Osteoblast (primary cell): ENCODE measurements at places on chromosomes 1 and 21.

GRCh38 chr1:156128308-156128653, 13.8 kb downstream of the LMNA start:
- peak overlapping the region; percentile 23 for H3K4me3 ChIP-seq
- H3K36me3 ChIP-seq = peaks cover 31% of the 10 kb centered on the region
- H3K27ac ChIP-seq = peak overlapping the region; percentile 100
- DNase-seq = no peak

DNA sequence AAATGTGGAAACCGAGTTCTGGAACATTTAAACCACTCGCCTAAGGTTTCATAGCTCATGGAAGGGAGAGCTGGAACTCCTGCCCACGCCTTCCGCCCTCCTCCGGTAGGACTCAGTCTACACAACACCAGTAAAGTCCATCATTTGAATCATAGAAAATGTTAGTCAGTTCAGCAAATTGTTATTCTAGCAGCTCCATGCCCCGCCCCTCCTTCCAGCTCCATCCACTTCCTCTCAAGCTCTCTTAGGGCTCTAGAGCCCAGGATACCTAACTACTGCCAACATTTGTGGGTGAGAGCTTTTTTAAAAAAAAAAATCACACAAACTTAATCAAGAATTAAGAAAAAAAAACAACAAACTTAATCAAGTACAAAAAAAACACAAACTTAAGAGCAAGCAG, 121.8 kb downstream of the TBX15 start:
- H3K36me3 ChIP-seq = no peaks in the 10 kb centered on the region
- no peak for DNase-seq
- H3K27me3 ChIP-seq = no peaks in the 10 kb centered on the region
- H3K27ac ChIP-seq = no peak overlapping the region
- H3K4me3 ChIP-seq = no peak overlapping the region

GRCh38 chr1:25257196-25257595, 9.9 kb upstream of the RSRP1 start:
- peaks cover 40% of the 10 kb centered on the region for H3K4me1 ChIP-seq
- no peaks in the 10 kb centered on the region for H3K27me3 ChIP-seq
- H3K4me3 ChIP-seq = no peak overlapping the region
- H3K36me3 ChIP-seq = no peaks in the 10 kb centered on the region
- peak overlapping the region; percentile 77 for H3K27ac ChIP-seq

- H3K27me3 ChIP-seq = no peaks in the 10 kb centered on the region
- no peaks in the 10 kb centered on the region for H3K36me3 ChIP-seq
- H3K4me3 ChIP-seq = no peak overlapping the region
- no peak overlapping the region for H3K27ac ChIP-seq
- no peak for DNase-seq
- H3K4me1 ChIP-seq = no peaks in the 10 kb centered on the region
Measured at GRCh38 chr1:158638904-158639303, 33.8 kb downstream of the OR10Z1 start.

- no peaks in the 10 kb centered on the region for H3K36me3 ChIP-seq
- DNase-seq = no peak
- no peak overlapping the region for H3K4me3 ChIP-seq
Measured at GRCh38 chr21:37849506-37850102, 66.7 kb downstream of the KCNJ6 start.

DNA sequence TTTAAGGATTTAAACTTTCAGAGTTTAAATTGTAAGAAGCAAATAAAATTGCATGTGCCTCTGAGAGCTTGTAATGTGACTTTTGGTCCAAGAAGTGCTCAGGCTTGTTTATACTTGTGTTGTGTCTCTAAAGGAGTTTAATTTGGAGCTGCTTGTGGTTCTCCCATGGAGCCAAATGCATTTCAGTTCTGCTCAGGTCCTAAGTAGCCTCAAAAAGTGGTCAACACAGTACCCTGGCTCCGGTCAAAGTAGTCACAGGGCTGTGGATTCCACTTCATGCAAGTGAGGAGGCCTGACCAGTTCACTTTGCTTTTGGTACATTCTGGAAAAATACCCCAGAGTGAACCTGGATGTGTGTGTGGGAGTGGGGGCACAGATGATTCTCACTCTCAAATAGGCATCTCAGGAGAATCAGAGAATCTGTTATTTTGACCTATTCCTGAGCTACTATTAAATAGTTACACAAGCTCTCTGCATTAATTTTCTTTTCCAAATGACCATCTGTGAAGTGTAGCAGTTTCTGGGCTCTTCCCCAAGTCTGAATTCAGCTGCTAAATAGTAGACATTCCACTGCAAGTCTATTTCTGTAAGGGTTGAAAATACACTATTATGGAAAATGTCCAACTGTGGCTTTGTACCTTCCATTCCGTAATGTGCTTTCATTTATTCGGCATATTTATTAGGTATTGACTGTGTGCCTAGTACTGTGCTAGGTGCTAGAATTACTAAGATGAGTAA, 31.7 kb upstream of the AGO1 start:
- peaks cover 6% of the 10 kb centered on the region for H3K4me1 ChIP-seq
- peaks cover 42% of the 10 kb centered on the region for H3K36me3 ChIP-seq
- no peak for DNase-seq
- no peaks in the 10 kb centered on the region for H3K27me3 ChIP-seq

DNA sequence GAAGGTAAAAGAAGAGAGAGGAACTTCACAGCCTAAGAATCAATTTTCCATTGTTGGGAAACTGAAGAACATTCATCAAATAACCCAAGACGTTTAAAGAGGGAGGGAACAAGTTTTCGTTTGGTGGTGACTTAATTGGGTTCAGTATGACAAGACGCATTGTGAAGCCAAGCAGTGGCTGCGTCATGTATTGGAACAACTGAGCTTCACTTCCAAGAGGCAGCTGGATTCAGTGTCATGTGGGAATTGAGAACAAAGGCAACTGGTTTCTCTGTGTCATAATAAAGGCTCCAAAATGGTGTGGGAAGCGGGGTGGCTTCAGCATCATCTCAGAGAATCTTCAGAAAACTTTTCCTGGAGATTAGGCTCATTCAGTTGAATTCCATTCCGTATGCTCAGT, 29.8 kb upstream of the RC3H1 start:
- H3K36me3 ChIP-seq = no peaks in the 10 kb centered on the region
- H3K27me3 ChIP-seq = no peaks in the 10 kb centered on the region

GRCh38 chr1:211908951-211909350, 78.4 kb upstream of the LPGAT1 start:
- H3K27ac ChIP-seq = no peak overlapping the region
- DNase-seq = no peak
- H3K4me3 ChIP-seq = no peak overlapping the region
- H3K27me3 ChIP-seq = peaks cover 2% of the 10 kb centered on the region

GRCh38 chr1:47635111-47635510, 197.3 kb downstream of the FOXD2 start:
- no peaks in the 10 kb centered on the region for H3K4me1 ChIP-seq
- H3K4me3 ChIP-seq = no peak overlapping the region
- peak; percentile 47 for DNase-seq
- no peak overlapping the region for H3K27ac ChIP-seq
- H3K27me3 ChIP-seq = no peaks in the 10 kb centered on the region

DNA sequence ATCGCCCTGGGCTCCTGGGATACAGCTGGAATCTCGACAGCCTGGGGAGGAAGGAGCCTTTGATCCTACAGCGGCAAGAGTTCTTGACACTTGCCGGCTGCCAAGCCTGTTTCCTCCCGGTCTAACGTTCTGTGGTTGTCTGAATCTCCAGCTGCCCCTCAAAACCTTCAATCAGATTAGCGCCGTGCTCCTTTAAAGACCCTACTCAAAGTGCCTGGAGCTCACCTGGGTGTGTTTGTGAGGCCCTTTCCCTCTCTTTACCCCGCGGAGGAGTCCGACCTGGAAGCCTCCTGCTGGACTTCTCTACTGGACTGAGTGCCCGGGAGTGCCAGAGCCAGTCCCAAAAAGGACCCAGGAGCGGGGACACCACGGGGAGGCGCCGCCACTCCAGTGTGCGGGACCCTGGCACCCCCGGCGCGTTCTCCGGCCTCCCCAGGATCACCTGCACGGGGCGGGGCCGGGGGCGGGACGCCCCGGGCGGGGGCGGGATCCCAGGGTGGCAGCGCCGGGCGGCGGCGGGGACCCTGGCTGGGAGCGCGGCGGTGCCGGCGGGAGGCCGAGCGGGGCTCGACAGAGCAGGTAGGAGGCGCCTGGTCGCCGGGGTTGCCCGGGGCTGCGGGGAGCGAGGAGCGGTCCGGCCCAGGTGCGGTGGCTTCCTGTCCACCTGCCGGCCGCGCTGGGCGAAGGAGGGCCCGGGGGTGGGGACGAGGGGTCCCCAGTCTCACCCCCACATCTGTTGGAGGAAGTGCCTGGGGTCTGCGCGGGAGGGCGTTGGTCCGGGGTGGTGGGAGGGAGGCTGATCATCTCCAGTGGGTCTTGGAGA, at the start of gene NCMAP:
NCMAP (plus strand) TSS at position 497 of the 823 bp plus-strand sequence. CDS start 39,344 bp downstream, outside the sequence.
- no peak for DNase-seq
- peaks cover 47% of the 10 kb centered on the region for H3K27me3 ChIP-seq
- no peak within 1 kb of the TSS for H3K27ac ChIP-seq
- H3K4me3 ChIP-seq = no peak within 1 kb of the TSS

GRCh38 chr1:84583648-84584047, 9.4 kb upstream of the CTBS start:
- no peak overlapping the region for H3K4me3 ChIP-seq
- no peak overlapping the region for H3K27ac ChIP-seq
- no peaks in the 10 kb centered on the region for H3K4me1 ChIP-seq
- H3K27me3 ChIP-seq = no peaks in the 10 kb centered on the region

- peak; percentile 87 for DNase-seq
- H3K36me3 ChIP-seq = no peaks in the 10 kb centered on the region
- H3K4me3 ChIP-seq = no peak overlapping the region
Measured at GRCh38 chr1:204650911-204651570, 34.5 kb downstream of the LRRN2 start.

- no peaks in the 10 kb centered on the region for H3K27me3 ChIP-seq
- peaks cover 16% of the 10 kb centered on the region for H3K36me3 ChIP-seq
Measured at GRCh38 chr1:111707906-111708305, 31.3 kb downstream of the INKA2 start.

DNA sequence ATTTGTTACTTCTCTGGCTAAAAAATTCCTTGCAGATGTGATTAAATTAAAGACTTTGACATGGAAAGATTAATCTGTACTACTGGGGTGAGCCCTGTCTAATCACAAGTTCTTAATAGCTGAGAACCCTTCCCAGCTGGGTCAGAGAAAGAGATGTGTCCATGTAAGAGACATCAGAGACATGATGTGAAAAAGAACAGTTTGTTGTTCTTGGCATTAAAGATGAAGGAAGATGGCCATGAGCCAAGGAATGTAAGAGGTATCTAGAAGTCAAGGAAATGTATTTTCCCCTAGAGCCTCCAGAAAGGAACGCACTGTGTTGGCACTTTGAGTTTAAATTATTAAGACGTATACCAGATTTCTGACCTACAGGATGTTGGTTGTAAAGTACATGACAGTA, 1271.5 kb upstream of the PRMT6 start:
- no peak for DNase-seq
- no peak overlapping the region for H3K4me3 ChIP-seq
- no peak overlapping the region for H3K27ac ChIP-seq

GRCh38 chr1:63835128-63835527, 61.3 kb downstream of the ROR1 start:
- no peaks in the 10 kb centered on the region for H3K36me3 ChIP-seq
- DNase-seq = no peak
- no peak overlapping the region for H3K27ac ChIP-seq
- H3K4me3 ChIP-seq = no peak overlapping the region
- peaks cover 8% of the 10 kb centered on the region for H3K4me1 ChIP-seq

- DNase-seq = no peak
- no peaks in the 10 kb centered on the region for H3K4me1 ChIP-seq
- H3K27me3 ChIP-seq = no peaks in the 10 kb centered on the region
- no peak overlapping the region for H3K27ac ChIP-seq
- H3K4me3 ChIP-seq = no peak overlapping the region
Measured at GRCh38 chr1:56424744-56425493, 154.4 kb downstream of the PLPP3 start.

- no peak for DNase-seq
- no peaks in the 10 kb centered on the region for H3K36me3 ChIP-seq
- peak overlapping the region; percentile 77 for H3K27ac ChIP-seq
- H3K4me1 ChIP-seq = peaks cover 16% of the 10 kb centered on the region
- H3K27me3 ChIP-seq = no peaks in the 10 kb centered on the region
Measured at GRCh38 chr1:63773496-63773814, 362 bp upstream of the ROR1 start.

- no peak for DNase-seq
- no peak overlapping the region for H3K4me3 ChIP-seq
- no peaks in the 10 kb centered on the region for H3K4me1 ChIP-seq
- no peaks in the 10 kb centered on the region for H3K27me3 ChIP-seq
- H3K36me3 ChIP-seq = no peaks in the 10 kb centered on the region
Measured at GRCh38 chr1:110584045-110584444, 22.1 kb downstream of the KCNA2 start.

GRCh38 chr1:151990856-151991198, 2.8 kb downstream of the S100A10 start:
- H3K36me3 ChIP-seq = peaks cover 3% of the 10 kb centered on the region
- no peaks in the 10 kb centered on the region for H3K27me3 ChIP-seq
- peak overlapping the region; percentile 19 for H3K27ac ChIP-seq
- peaks cover 72% of the 10 kb centered on the region for H3K4me1 ChIP-seq

DNA sequence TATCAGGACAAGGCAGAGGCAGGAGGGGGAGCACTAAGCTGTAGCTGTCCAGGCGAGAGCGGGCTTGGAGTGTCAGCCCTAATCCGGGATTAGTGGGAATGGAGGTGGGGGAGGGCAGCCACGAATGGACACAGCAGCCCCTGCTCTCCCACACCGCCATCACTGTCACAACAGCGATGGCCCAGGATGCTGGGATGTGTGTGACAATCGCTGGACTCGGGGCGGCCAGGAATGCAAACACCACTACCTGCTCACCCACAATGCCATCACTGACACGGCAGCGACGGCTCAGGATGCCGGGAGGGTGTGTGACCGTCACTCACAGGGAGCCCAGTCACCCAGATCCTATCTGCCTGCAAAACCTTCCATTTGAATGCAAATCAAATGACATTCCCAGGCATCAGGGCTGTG, 2.9 kb downstream of the C2CD2 start:
- DNase-seq = peak; percentile 42
- no peak overlapping the region for H3K4me3 ChIP-seq
- no peaks in the 10 kb centered on the region for H3K27me3 ChIP-seq

DNA sequence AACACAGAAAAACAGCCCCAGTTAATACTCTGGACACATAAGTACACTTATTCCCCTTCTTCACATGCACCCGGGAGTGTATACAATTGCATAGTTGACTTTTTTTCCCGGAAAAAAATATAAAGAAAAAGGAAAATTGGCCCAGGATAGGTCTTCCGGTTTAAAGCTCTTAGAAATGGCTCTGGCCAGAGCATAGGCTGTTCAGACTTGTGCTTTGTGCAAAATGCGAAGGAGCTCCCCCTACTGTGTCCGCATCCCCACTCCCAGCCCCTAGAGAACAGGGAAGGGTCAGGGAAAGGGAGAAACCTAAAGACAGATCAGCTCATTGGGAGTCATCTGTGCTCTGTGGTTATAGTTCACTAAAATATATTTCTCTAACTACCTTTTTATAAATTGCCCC, 5.5 kb upstream of the MTMR11 start:
- H3K4me1 ChIP-seq = peaks cover 22% of the 10 kb centered on the region
- no peak overlapping the region for H3K4me3 ChIP-seq
- no peak for DNase-seq
- no peaks in the 10 kb centered on the region for H3K27me3 ChIP-seq
- peaks cover 21% of the 10 kb centered on the region for H3K36me3 ChIP-seq
- no peak overlapping the region for H3K27ac ChIP-seq

- H3K36me3 ChIP-seq = peaks cover 71% of the 10 kb centered on the region
- DNase-seq = peak; percentile 94
- H3K27ac ChIP-seq = no peak overlapping the region
- H3K27me3 ChIP-seq = no peaks in the 10 kb centered on the region
- no peaks in the 10 kb centered on the region for H3K4me1 ChIP-seq
Measured at GRCh38 chr1:158095737-158096335, 84.9 kb upstream of the CD1D start.
